KG1 (cell line): ENCODE measurements at places on chromosomes 6 and 20.

- DNase-seq: no peak
These were observed 12.0 kb downstream of the SLC12A5 start for GRCh38 chr20:46040902-46041535.

GRCh38 chr20:32569380-32570305 is 15.5 kb downstream of the NOL4L start:
- no peak for DNase-seq

GRCh38 chr6:21213492-21213891 is 380.1 kb upstream of the SOX4 start:
- no peak for DNase-seq

DNA sequence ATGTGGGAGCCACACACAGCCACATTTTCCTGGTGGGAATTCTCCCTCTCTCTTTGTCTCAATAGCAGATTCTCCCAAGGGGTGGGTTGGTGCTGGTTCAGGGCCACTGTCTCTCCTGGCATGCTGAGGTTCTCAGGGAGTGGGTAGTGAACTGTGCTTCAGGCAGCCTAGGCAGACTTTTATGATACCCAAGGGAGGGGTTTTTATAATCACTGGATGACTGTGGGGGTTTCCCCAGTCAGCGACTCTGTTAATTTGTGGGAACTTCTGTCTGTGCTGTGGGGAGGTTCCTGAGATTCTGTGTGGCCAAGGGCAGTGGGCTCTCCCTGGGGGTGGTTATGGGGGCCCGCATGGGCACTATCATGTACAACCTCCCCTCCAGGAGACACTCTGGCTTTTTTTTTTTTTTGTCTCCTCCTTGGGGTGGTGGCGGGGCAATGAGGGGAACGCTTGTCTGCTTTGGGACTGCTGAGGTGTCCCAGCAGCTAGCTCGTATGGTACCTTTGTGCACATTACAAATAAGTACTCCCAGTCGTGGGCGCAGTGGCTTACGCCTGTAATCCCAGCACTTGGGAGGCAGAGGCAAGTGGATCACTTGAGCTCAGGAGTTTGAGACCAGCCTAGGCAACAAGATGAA is 10.0 kb downstream of the PTK7 start:
- no peak for DNase-seq

GRCh38 chr6:108793516-108794251 is 54.5 kb upstream of the ARMC2 start:
- DNase-seq: no peak

- DNase-seq: no peak
These were observed 15.4 kb downstream of the DACT2 start for GRCh38 chr6:168303982-168304751.

DNA sequence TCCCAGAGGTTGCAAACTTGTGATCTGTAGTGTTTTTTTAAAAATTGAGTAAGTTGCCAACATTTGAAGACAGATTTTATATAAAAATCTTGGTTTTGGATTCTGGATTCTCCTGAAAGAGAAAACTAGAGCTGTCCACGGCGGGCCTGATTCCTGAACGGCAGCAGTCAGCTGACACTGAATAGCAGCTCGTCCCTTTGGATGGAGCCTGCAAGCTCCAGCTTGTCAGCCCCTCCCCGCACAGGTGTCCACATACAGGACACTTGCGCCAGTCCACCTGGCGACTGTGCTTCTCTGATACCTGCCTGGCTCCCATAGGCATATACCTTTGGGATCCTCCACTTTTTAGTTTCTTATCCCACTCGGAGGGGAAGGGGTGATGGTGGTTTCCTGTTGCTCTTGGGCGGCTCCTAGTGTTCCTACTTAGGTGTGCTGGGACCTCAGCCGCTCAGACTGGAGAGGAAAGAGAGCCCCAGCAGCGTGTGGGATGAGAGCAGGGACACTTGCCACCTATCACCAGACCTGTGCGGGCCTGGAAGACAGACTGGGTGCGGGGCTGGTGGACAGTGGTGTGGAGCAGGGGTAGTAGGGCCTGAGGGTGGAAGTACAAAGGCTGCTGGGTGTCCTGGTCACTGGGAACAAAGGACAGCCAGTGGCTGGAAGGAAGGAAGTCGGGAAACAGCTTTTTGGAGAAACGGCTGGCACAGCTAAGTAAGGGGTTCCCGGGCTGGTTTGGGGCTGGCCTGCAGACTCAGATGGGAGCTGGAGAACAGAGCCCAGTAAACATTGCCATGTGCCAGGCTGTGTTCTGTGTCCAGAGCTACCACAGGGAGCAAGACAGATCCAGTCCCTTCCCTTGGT is 18.3 kb downstream of the GHRH start:
- no peak for DNase-seq

DNA sequence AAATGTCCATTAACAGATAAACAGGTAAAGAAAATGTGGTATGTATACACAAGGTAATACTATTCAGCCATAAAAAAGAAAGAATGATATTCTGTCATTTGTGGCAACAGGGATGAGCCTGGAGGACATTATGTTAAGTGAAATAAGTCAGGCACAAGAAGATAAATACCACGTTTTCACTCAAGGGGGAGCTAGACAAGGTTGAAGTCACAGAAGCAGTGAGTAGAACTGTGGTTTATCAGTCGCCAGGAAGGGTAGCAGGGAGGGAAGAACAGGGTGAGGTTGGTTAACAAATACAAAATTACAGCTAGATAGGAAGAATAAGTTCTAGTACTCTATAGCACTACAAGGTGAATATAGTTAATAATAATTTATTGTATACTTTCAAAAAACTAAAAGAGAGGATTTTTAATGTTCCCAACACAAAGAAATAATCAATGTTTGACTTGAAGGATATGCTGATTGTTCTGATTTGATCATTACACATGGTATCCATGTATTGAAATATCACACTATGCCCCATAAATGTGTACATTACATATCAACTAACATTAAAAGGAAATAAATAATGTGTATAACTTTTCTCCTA is 21.1 kb downstream of the RTN4IP1 start:
- DNase-seq: peak; percentile 10

DNA sequence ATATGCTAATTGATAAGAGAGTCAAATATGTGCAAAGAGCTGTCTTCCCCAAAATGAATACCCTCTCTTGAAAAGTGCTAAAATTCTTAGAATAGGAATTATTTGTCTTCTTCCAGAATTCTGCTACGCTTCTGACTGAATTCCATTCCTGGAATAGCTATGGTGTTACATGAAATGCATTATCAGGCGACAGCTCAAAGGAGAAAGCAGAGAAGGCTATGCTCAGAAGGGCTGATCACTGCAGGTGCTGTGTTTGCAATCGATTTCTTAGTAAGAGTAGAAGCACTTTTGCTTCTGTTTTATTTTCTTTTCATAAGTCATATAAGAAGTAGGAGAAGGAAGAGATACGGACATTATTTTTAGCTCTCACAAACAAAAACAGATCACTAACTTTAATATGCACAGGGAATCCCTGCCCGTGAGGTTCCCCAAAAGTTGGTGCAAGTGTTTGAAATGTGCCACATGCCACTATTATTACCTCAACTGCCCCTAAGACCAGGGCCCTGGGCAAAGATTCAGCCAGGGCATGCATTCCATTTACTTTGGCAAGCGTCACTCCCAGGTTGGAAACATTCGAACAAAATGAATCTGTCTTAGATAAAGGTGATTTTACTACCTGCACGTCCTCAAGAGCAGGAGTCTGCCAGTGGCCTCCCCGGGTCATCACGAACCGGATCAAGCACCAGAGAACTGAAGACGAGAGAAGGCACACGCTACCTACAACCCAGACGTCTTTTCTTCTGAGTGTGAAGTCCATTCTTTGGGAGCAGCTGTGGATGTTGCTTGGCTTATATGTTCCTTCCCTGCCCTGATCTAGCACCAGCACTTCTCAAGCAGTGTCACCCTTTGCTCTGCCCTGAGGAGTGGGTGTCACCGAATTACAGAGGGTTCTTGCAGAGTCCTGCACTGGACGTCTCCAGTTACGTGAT is 7.2 kb downstream of the MYLK4 start:
- no peak for DNase-seq

DNA sequence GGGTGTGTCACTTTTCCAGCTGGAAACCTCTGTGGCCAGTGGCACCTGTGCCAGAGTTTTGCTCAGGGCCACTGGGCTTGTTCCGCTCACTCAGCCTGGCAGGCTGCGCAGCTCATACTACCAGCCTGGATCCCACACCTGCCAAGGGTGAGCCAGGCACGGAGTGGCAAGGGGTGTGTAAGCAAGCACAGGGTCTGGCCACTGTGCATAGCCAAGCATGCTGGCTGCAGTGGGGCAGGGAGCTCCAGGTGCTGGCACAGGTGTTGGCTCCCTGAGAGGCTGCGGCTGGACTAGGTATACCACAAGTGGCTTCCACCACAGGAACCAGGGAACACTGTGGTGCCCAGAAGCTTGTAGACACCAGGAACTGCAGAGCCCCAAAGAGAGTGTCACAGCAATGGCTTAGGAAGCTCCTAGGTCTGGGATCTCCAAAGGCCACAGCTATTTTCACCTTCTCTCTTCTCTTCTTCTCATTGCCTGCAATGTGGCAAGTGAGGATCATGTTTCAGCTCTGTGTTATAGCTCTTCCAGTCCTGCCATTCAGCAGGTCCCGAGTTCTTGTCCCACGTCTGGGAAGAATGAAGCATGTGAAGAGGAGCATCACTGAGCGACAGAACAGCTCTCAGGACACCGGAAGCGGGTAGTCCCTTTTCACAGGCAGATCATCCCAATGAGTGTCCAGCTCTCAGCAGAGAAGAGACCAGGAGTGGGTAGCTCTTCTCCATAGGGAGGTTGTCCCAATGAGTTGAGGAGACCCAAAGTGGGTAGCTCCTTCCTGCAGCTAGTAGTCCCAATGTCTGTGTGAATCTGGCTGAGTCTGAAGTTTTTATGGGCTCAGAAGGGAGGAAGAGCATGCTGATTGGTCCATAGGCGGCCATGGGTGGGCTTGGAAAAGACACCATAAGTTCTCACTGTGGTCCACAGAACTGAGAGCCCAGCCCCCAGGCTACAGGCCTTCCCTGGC is 41.3 kb downstream of the WASF1 start:
- no peak for DNase-seq

DNA sequence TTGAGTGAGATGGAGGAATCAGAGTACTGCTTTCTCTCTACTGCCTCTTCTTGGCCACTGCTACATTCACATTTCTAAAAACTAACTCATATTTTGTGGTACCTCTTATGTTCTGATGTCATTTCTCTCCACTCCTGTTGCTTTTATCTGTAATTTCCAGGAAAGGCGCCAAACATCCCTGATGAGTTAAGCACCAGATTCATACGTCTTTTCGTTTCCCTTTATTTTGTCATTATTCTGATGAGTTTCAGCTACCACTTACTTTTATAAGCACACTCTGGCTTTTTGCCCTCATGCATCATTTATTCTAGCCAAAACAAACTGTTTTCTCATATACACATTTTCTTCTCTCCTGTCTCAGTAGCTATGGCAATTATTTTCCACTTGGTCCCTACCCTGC is 680.0 kb downstream of the RNF144B start:
- DNase-seq: no peak
